ENCODE measurements at places on chromosomes 2 and 18.

DNA sequence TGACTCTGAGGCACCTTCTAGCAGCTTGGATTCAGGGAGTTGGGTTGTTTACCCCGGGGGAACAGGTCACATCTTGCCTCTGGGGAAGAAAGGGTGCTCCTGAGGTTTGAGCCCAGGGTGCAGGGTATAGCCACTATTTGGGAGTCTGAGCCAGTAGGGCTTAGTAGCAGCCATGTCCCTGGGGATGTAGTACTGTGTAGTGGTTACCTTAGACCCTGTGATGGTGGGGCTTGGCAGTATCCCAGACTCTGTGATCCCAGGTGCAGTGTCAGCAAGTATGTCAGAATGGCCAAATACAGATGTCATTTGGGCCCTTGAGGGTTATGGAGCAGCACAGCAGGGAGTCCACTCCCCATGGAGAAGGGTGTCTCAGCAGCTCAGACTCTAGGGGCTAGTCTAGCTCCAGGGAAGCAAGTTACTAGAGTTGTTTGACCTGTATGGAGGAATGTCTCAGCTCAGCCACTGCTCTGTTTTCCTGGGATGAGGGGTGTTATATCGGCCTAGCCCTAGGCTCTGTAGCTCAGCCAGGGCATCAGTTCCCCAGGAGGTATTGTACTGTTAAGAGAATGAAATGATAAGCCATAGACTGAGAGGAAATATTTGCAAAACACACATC, 151.3 kb downstream of the UBR3 start:
- DNase-seq: no peak

DNA sequence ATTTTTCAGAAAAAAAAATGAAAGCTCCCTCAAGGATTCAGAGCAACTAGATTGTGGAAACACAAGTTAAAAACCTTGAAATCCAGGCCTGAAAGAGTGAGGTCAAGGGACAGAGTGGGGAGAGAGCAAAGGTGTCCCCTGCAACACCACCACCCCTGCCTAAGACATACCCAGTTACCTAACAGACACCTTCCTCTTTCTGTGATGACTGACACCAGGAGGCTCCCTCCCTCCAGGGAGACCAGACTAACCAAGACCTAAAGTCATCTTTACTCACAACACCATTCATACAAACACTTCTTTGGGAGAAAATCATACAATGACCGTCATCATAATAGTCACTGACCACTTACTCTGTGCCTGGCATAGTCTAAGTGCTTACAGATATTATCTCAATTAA, 151.8 kb upstream of the NABP1 start:
- DNase-seq: no peak

DNA sequence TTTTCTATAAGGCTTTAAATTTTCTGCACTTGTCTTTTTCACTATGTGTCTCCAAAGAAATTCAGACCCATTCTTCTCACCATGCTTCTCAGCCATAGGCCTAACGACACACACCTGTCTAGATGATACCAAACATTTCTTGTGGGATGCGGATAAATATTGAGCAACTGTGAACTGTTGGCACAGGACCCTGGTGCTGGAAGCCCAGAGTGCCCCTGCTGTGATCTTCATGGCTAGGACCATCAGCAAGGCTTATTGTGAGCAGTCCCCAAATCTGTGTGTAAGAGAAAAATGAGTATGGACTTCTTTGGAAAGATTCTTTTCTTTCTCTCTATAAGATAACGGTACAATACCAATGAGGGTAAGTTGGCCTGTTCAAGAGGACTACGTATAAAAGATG, 54.1 kb upstream of the NCK2 start:
- no peak for DNase-seq

- DNase-seq: no peak
Observed at GRCh38 chr18:13278062-13278630, 59.6 kb downstream of the LDLRAD4 start.

- no peak for DNase-seq
Observed at GRCh38 chr2:136572335-136572734, 193.0 kb upstream of the THSD7B start.

DNA sequence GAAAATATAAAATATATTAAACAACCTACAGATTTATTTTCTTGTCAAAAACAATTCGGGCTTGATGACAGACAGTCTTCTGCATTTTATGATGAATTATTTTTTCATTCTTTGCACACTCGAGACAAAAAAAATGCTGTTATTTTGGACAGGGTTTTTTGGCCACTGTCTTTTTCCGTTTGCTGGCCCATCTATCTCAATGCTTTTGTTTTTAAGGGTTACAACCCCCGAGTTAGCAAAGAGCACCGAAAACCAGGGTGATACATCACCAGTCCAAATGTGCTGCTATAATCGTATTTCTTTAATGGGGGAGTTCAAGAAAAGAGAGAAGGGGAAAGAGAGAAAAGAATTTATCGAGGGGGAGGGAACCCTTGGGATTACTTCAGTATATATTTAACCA, 7.7 kb downstream of the EVX2 start:
- DNase-seq: no peak

DNA sequence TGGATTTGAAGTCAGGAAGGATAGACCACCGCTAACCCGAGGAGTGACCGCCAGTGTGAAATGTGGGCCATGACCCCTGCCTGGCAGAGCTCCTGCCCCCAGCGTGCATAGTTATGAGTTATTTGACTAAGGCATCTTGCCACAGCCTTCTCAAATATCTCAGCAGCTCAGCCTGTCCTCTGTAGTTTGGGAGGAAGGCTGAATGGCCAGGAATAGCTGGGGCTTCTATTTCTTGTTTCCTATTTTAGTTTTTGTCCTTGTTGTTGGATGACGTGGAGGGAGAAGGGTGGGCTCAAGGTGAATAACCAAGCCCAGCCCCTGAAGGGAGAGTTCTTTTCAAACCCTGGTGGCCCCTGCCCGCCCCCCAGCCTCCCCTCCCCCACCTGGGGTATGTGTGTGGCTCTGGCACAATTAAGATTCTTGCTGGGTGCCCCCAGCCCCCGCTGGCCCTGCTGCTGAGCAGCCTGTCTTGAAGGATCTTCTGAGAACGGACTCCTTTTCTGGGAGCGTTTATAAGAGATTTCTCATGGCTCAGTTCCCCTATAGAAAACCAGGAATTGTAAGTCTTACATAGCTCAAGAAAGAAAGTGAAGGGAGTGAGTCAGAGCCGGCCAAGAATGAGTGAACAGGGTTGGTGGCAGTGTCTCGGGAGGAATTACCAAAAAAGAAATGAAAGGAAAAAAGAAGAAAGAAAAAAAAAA, 157.4 kb downstream of the GLI2 start:
- no peak for DNase-seq

DNA sequence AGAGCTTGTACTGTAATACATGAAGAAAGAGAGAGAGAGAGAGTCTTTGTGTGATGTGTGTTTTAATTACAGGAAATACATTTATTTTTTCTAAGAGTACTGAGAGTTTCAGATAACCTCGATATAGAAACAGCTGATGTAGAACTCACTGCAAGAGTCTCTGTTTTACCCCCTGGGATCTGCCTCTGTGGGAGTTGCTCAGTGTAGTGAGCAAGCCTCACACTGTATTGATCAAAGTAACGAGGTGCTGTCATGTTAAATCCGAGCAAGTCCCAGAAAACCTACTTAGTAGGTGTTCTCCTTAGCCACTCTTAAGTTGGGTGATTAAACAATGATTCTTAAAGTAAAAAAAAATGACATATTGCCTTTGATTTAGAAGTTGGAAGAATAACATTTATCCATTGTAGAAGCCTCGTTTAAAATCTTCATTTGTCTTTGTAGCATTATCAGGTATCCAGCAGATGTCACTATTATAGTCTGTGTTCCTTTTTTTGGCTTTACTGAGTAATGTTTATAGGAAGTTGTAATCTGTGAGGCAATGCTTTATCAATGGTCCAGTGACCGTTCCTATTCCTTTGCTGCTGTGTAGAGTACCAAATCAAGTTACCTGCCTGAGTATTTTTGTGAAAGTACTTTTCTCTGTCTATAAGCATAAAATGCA, 219.0 kb downstream of the MYO3B start:
- no peak for DNase-seq

- DNase-seq: no peak
Observed at GRCh38 chr18:57902721-57903120, 99.6 kb upstream of the ATP8B1 start.

DNA sequence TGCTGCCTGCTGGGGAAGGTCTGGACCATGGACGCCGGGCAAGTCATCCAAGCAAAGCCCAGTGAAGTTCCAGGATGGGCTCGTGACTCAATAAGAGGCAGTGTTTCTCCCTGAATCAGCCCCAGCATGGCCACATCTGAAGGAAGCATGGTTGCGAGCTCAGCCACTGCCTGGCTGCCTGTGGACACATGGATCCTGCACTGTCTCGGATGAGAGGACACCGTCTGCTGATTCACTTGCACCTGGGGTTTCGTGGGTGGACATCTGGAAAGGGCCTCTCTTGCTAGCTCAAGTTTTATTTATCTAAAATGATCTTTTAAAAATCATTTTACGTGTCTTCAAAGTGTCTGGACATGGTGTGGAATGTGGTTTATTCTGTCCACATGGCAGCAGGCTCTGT, 224.8 kb upstream of the FN1 start:
- no peak for DNase-seq

DNA sequence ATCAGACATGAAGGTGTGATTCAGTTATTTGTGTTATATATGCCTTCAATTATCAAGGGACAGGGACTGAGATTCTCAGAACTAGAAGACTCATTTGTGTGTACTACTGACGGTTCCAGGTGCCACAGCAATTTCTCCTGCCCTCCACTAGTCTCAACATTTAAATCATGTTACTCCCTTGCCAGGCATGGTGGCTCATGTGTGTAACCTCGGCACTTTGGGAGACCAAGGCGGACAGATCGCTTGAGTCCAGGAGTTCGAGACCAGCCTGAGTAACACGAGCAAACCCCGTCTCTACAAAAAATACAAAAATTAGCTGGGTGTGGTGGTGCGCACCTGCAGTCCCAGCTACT, 1.1 kb downstream of the CNDP2 start:
- no peak for DNase-seq

- no peak for DNase-seq
Observed at GRCh38 chr2:238900511-238900910, 52.6 kb downstream of the TWIST2 start.

GRCh38 chr2:158723921-158724802, 71.0 kb upstream of the DAPL1 start:
- DNase-seq: no peak

DNA sequence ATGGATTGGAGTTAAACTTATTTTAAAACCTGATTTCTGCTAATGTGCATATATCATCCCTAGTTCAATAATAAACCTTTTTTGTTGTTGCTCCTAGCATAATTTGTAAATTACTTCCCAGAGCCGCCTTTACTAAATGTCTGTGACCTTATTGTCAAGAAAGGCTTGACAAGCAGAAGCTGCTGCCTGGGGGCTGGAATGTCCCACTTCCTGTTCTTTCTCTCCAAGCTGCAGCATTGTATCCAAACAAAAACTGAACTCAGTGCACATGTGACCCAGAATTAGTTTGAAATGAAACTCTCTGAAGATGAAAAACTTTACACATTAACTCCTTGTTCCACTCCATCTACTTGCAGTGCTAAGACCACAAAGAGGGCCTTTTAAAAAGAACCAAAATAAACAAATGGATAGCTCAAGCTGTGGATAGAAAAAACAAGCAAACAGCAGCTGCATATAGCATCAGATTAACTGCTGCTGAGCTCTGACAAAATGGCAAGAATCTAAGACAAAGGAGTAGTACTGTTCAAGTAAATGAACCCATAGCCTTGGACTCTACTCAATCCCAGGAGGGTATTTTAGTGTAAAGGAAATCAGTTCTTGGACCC, 99.8 kb upstream of the NEUROD1 start:
- no peak for DNase-seq

- no peak for DNase-seq
Observed at GRCh38 chr2:111662771-111663470, 221.1 kb downstream of the ANAPC1 start.

GRCh38 chr2:43796206-43796605, 22.4 kb downstream of the DYNC2LI1 start:
- DNase-seq: no peak

DNA sequence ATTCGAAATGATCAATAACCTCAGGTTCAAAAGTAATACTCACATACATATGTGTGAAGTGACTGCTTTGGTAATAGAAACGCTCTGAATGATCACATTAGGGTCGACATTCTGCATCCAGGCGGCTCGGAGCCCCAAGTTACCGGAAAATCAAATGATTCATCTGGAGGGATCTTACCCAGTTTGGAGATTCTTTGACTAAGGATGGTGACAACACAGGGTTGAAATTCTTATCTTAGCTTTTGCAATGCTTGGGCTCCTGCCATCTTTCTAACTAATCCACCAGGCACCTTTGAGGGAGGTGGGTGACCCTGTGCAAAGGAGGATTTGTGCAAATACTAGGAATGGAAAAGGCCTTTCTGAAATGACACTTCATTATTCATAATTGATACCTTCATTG, 10.8 kb downstream of the GBX2 start:
- no peak for DNase-seq

DNA sequence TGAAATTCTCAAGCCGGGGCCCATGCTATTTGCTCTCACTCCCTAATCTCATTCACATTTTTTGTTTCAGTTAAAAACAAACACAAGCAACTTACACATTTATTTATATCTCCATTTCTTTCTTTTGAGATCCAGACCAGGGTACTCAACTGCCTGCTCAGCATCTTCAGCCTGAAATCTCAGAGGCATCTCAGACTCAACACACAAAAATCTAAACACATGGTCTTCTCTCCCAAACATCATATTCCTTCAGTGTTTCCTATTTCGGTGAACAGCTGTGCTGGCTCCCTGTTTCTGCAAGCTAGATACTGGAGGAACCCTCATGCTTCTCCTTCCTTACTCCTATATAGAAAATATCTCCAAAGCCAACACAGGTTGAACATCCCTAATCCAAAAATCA, 11.3 kb upstream of the RTTN start:
- no peak for DNase-seq

DNA sequence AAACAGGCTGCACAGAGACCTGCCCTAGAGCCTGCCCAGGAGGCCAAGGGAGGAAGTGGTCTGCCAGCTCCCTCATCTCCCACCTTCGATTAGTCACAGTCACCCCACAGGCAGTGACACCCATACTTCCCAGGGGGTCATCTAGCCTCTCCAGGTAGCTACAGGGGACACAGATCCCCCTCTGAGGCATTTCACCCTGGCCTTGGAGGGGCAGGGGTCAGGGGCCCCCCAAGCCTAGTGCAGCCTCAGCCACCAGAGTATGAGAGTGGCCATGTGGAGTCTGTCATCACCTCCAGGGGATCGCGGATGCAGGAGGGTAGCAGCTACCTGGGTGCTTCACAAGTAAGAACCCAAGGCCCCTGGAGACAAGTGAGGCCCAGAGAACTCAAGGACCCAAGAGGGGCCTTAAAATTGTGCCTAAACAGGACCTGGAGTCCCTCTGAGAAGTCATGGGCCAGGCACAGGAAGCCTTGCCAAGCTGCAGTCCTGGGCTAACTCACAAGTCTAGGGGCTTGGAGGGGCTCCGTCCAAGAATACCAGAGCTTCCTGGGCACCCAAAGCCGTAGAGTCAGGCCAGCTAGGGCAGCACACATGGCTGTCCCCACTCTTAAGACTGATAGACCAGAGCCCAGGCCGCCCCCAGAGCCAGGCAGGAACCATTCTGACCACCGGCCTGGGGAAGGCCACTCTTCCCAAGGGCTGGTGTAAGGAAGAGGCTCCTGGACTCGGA, 354.3 kb upstream of the ID2 start:
- DNase-seq: no peak

GRCh38 chr2:37570773-37571586, 100.5 kb downstream of the CDC42EP3 start:
- no peak for DNase-seq
